ENCODE measurements at places on chromosomes 1 and 21. TPM values are rescaled to one million over a fixed set of nuclear protein-coding genes. Genes with fewer than 3 reads are reported as not detected.

GRCh38 chr1:163201906-163202305 lies 810 bp downstream of the RGS5 start:
- no peak for DNase-seq

GBP2 gene
- 80.0 TPM for total RNA-seq

GRCh38 chr1:20530306-20530705 lies 22.1 kb upstream of the FAM43B start:
- no peak for DNase-seq

CFHR3 gene
- total RNA-seq, result 0.94 TPM

PIK3CD gene
- 17.9 TPM for total RNA-seq

GRCh38 chr1:3625151-3625907 lies 514 bp downstream of the TPRG1L start:
- DNase-seq, result peak; percentile 72

DNA sequence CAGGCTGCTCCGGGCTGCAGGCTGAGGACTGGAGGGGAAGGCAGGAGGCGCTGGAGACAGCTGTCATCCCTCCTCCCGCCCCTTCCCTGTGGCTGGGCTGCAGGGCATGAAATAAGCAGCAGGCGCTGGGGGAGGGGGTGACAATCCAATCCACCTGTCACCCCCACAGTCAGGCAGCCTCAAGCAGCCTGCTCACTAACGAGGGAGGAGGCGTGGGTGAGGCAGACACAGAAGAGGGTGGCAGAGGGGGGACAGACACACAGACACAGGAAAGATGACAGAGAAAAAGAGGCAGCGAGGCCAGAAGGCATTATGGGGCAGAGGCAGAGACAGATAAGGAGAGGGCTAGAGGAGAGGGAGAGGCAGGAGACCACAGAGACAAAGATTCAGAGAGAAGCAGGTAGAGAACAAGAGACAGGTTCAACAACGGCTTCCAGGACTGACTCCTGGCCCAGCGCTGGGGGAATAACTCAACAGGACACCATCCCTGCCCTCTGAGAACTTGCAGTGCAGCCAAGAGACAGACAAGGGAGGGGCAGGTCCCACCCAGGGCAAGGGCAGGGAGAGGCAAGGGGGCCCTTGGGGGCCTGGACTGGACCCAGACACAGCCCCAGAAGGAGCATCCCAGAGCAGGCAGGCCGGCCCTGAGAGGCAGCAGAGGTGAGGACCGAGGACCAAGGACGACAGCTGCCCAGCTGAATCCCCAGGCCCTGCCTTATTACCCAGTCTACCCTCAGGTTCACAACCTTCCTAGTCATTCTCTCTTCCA lies 11.2 kb downstream of the MEF2D start:
- no peak for DNase-seq

GRCh38 chr1:110494522-110495406 lies 24.2 kb downstream of the KCNA10 start:
- no peak for DNase-seq

- no peak for DNase-seq
Measured at GRCh38 chr21:25331286-25331685, 276.0 kb downstream of the MRPL39 start.

DNA sequence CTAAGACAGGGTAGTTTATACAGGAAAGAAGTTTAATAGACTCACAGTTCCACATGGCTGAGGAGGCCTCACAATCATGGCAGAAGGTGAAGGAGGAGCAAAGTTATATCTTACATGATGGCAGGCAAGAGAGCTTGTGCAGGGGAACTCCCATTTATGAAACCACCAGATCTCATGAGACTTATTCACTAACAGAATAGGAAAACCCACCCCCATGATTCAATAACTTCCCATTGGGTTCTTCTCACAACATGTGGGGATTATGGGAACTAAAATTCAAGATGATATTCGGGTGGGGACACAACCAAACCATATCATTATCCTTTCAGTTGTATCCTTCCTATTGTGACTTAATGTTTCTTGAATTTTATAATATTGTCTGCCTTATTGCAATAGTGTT lies 13.4 kb upstream of the DDAH1 start:
- DNase-seq, result no peak

GRCh38 chr1:70745199-70745598 lies 302.4 kb downstream of the PTGER3 start:
- no peak for DNase-seq

All from sciatic nerve (tissue), 2 donors.